ENCODE measurements at places on chromosomes 3 and 15.

- DNase-seq: no peak
Observed at GRCh38 chr15:34109797-34110663, 8.1 kb downstream of the PGBD4 start.

GRCh38 chr3:48564022-48564421 is 441 bp upstream of the UCN2 start:
- DNase-seq: no peak

DNA sequence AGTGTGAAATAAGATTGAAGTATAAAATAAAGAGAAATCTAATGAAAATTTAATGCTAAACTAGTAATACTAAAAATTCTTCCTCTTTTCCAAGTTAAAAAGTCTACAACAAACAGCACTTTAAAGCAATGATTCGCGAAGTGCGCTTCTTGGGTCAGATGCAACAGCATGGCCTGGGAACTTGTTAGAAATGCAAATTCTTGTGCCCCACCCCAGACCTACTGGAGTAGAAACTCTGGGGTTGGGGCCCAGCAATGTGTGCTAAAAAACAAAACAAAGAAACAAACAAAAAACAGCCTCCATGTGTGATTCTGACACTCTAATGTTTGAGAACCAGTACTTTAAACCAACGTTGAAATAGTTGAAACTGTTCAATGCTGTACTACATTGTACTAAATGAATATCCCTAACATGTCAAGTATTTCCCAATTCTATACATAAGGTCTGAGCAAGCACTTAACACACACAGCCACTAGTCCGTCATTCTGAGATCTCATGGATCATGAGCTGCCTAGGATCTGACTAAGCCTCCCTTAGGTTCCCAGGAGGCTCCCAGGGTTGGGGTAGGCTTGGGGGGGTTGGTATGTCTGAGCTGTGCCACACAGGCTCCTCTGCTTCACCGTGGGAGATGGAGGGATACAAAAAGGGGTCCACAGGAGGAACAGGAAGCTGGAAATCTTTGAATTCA is 6.1 kb downstream of the RASGRP1 start:
- DNase-seq: no peak

GRCh38 chr3:193599393-193599792 is 6.4 kb downstream of the OPA1 start:
- no peak for DNase-seq

GRCh38 chr15:31318429-31318828 is 8.2 kb upstream of the KLF13 start:
- DNase-seq: no peak

GRCh38 chr3:189568961-189569360 is 62.2 kb upstream of the TP63 start:
- no peak for DNase-seq

DNA sequence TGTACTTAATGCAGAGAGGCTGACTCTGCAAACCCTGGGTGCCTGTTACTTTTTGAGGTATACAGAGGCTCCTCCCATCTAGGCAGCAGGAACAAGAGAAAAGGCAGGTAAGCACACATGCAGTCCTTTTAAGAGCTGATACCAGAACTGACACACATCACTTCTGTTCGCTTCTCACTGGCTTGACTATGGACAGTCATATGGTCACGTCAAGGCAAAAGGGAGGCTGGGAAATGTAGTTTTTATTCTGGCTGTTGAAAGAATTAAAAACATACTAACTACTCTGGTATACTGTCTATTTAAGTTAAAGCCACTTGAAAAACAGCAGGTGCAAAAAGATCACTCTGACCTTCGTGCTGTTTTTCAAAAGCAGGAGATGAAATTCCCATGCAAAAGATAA is 218.3 kb downstream of the CTNNB1 start:
- DNase-seq: no peak

DNA sequence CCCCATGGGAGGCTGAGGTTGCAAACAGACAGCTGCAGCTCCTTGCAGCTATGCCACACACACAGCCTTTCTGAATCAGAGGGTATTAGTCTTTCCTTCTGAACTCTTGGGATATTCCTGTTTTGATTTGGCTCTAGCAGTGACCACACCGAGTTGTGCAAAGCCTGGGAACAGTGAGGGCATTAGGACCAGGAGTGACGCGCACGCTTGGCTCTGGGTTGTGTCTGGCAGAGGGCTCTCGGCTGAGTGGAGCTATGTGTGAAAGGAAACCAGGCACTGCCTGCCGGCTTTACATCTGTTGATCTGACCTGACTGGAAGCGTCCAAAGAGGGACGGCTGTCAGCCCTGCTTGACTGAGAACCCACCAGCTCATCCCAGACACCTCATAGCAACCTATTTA is at the start of gene GALNT15:
Gene GALNT15, plus strand, starts transcription at position 292 of the 400 bp plus-strand sequence. CDS start 472 bp downstream, outside the sequence.
- DNase-seq: no peak

DNA sequence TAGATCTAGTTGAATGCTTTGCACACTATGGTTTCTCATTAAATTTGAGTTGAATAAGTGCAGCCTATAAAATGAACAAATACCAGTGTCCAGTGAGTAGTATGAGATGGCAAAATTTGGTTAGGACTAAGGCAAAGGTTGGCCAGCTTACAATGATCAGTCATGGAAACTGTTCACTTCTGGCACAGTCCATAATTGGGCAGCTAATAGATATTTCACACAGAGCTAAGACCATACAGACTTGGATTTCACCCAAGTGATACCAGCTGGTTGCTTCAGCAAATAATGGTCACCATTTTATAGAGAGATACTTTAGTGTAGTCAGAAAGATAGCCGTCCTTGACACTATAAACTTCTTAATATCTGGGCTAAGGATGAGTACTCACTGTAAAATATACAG is 15.7 kb downstream of the GAP43 start:
- DNase-seq: no peak

DNA sequence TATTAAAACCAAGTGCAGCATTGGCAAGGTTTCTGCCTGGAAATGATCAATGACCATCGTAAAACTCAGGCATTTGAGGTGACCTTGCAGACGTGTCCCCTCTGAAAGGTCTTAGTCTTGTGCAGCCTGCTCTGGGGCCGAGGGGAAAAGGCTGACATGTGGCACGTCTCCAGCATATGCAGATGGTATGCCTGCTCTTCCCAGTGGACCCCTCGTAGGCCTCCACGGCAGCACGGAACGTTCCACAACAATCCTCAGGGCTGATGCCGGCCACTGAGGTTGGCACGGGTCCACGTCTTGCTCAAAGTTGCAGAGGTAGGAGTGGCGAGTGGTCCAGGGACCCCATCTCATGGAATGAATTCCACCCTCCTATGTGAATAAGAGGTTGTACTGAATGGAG is 247.5 kb upstream of the LYSMD4 start:
- no peak for DNase-seq

GRCh38 chr15:65836665-65837064 is 32.6 kb upstream of the RAB11A start:
- DNase-seq: no peak

- no peak for DNase-seq
Observed at GRCh38 chr15:78841376-78841706, 30.1 kb upstream of the ADAMTS7 start.

DNA sequence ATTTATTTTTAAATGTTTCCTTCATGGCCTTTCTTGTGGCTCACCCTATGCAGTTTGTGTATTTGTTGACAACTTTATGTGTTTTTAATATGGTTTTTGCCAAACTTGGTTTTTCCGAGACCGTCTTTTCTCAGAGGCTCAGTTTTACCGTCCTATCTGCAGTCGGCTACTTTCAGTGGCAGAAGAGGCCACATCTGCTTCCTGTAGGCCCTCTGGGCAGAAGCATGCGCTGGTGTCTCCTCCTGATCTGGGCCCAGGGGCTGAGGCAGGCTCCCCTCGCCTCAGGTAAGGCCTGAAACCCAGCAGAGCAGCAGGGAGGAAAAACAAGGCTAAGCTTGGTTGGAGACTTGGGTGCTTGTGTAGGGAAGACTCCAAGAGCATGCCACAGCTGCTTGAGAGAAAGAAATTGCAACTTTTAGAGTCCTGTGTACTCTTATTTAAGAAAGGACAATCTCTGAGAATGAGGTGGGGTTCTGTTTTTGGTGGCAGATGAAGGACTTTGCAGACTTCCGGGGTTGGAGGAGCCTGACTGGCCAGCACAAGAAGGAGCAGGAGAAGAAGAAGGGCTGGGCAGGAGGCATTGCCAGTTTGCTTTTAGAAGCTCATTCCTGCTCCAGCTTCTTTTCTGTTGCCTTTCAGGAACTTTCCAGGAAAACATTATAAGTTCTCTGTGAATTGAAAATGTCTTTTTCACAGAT is at the start of gene TIGIT:
Gene TIGIT, plus strand, starts transcription at position 191 of the 698 bp plus-strand sequence. Its CDS starts 34 bp downstream, at position 225.
- no peak for DNase-seq

- no peak for DNase-seq
Observed at GRCh38 chr3:22971497-22971896, 231.6 kb upstream of the UBE2E2 start.

DNA sequence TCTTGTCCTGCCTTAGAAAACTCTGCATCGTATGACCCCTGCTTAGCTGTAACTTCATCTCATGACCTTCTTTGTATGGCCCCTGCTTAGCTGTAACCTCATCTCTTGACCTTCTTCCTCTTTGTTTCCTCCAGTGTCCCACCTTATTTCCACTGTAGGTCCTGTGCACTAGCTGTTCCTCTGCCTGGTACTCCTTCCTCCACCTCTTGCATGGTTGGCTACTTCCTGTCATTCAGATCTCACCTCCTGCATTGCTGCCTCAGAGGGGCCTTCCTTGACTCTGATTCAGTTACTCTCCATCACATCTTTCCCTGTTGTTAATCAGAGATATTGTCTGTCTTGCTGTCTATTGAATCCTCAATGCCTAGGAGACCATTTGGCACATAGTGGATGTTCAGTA is 63.2 kb downstream of the PDE8A start:
- DNase-seq: no peak

DNA sequence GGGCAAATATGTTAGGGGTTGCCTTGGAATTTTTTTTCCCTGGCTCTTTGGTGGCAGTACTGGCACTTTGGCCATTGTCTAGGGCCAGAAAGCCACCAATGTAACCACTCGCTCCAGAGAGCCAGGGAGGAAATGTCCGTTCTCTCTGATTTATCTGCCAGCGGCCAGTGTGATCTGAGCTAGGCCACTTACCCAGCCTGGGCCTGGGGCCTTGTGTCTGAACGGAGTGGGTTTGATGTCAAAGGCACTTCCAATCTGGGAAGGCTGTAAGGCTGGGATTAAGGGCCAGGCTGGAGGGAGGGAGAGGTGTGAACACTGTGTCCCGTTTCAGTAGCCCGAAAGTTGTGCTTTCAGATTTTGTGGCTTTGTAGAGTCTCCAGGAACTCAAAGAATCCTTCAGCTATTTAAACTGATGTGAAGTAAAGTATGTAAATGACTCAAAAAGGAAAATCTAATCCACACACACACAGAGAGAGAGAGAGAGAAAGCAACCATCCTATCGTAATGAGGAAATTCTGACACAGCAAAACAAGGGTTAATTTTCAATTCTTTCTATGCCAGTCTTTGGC is 271.0 kb downstream of the PDZRN3 start:
- DNase-seq: no peak

GRCh38 chr15:66650433-66650832 is 51.6 kb upstream of the SMAD6 start:
- DNase-seq: no peak

GRCh38 chr15:51991141-51991540 is 19.6 kb upstream of the LEO1 start:
- DNase-seq: no peak

DNA sequence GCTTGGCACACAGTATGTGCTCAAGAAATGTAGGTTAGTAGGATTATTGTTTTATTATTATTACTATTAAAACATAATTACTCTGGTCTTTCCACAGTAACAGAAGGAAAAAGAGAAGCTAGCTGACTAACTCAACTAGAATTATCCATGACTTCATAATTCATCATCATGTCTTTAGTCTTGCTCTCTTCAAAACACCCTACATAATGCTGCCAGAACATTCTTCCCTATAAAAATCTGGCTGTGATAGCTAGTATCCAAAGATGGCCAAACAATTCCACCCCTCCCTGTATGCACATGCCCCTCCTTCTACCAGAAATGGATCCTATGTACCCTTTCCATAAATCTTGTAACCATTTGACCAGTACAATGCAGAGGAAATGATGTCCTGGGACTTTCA is 48.8 kb upstream of the SRGAP3 start:
- no peak for DNase-seq

DNA sequence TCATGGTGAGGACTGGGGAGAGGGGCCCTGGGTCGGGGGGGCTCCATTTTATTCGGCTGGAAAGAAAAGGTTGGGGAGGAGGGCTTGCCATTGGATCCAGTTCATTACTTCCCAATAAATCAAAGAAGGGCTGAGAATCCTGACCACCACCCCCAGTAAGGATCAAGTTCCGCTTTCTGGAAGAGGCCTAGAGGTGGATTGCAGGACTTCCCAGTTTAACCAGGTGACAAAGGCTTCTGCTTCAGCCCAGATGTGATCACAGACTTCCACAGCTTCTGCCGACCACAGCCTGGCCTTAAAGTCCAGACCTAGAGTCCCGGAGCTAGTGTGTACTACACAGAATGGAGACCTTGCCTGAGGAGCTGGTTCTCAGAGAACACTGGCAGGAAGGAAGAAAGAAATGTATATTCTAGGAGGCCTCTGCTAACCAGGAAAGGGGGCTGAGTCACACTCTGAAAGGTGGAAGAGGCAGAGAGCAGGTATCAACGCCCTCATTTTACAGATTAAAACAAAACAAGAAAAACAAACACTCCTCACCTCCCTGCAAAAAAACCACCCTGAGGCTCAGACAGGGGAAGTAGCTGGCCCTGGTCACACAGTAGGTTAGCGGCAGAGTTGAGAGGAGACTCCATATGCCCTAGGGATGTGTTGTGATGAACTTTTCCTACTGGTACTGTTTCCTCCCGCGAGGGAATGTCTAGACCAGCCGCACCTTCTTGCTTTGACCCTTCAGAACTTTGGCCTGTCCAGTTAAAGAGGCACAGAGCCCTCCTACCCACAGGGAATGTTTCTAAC is 1.1 kb upstream of the CEMIP start:
- no peak for DNase-seq

- DNase-seq: no peak
Observed at GRCh38 chr3:157123621-157124020, 36.3 kb downstream of the CCNL1 start.

DNA sequence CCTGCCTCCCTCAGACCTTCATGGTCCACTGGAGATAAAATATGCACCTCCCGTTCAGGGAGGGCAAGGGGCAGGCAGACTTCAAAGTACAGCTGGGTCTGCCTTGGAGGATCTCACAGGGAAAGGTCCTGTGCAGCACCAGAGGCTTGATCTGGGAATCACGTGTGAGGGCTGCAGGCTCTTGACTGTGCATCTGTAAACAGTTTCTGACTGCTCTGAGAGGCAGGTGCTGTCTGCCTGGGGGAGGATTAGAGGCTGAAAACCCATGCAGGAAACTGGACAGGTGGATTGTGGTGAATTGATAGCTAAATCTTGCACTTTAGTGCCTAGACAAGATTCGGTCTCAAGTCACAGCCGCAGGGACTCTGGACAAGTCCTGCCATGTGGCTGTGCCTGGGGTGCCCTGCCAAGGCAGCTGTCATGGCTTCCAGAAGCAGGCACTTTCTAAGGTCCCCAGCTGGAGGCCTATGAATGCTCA is 239.3 kb downstream of the EPHB1 start:
- DNase-seq: no peak

DNA sequence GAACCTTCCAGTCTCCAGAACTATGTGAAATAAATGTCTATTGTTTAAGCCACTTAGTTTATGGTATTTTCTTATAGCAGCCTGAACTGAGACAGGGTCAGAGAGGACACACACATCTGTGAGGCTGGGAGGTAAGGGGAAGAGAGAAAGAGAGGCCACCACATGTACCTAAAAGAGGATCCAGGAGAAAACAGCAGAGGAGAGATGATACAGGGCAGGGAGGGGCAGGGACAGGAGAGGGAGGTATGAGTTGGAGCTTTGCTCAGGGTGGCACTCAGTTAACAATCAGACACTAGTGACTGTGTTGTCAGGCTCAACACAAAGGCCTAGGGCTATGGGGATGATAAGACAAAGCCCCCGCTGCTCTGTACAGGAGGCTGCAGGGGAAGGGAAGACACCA is 17.6 kb downstream of the KIF9 start:
- no peak for DNase-seq

- DNase-seq: no peak
Observed at GRCh38 chr15:29636921-29637320, 185.3 kb downstream of the TJP1 start.
